Activated T-cell treated with anti-CD3 and anti-CD28 coated beads, Interleukin-2, amount 50 U/mL, for 1 hour (primary cell): ENCODE measurements at places on chromosomes 11 and 22.
A peak's percentile ranks its signal among the peaks of the same experiment; 100 is the strongest.

DNA sequence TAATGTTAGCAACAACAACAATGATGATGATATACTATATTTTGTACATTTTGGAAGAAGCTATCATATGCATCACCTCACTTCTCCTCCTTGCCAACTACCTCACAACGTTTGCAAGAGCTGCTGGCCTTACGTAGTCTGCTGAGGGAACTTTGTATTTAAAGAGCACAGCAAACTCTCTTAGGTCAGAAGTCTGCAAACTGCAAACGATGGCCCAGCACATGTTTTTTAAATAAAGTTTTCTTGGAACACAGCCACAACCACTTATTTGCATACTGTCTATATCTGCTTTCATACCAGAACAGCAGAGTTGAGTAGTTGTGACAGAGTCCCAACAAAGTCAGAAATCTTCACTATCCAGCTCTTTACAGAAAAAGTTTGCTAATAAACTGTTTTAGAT is 261.7 kb downstream of the TENM4 start:
- DNase-seq, result no peak

DNA sequence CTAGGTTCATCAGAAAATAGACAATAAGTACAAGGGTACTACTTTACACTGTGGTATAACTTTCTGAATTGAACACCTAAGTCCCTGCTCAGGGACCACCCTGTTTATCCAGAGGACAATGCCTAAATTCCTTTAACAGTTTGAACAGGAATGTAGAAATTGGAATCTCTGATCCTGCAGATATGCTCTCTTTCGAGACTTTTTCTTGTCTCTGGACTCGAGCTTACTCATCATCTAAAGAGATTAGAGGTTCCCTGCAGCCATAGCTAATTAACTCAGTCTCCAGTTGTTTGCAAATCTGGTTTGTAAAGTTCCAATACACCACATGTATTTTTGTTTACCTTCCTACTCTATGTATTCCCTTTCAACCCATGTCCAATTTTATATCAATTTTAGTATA is 1.0 kb downstream of the HOATZ start:
- no peak for DNase-seq

GRCh38 chr11:34749666-34750659 is 129.1 kb downstream of the EHF start:
- DNase-seq, result no peak

GRCh38 chr11:68257477-68258362 is 14.1 kb downstream of the C11orf24 start:
- peak; percentile 94 for DNase-seq

DNA sequence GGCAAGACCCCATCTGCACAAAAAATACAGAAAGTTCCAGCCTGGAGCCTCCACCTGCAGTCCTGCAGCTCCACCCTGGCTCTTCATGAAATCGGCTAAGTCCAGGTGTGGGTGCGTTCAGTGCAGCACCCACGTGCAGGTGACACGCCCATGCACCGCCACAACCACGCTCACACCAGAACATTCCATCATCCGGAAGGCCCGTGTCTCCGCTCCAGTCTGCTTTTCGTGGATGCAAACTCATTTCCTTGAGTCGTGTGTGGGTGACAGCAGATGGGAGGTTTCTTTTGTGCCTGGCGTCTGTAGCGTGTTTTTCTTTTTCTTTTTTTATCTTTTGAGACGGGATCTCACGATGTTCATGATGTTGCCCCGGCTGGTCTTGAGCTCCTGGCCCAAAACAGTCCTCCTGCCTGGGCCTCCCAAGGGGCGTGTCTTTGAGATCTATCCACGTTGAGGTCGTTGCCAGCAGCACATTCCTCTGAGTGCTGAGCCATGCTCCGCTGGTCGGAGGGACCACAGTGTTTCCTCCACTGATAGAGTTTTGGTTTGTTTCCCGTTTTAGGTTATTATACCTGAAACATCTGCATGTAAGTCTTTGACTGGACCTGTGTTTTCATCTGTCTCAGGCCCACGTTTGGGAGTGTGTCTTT is 7.2 kb downstream of the PTDSS2 start:
- DNase-seq, result no peak

- no peak for DNase-seq
These were observed 102.4 kb downstream of the PRMT3 start for GRCh38 chr11:20489948-20490347.

DNA sequence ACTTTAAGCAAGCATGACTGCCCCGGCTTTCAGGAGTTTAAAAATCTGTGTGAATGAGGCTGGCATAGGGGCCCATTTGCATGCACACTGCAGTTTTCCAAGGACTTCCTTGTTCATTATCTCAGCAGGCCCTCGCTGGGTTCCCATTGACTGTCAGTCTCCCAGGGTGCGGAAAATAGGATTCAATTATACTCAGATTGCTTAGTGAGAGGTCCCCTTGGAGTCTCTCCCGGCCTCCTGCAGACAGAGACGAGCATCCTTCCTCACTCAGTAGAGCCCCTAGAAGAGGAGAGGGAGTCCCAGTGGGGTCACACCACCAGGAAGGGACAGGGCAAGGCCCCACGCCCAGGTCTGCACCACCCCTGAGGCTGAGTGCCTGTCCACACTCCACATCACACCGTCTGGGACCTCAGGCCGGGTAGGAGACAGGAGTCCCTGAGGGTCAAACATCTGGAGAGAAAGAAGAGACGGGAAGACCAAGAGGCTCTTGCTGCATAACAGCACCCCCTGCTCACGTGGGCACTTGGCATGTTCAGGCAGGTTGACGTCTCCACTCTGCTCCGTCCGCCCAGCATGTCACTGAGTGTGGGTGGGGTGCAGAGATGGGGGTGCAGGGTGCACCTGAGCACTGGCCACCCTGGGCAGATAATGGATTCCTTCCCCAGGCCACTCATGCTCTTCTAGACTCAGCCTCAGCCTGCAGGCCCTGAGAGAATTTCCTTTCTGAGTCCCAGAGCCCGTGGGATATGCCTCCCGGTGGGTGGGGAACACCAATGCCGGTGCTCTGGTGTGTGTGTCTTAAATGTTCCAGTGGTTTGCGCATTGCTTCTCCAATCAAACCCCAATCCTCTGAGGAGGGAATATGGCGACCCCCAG is 58.8 kb downstream of the MCM5 start:
- no peak for DNase-seq

- no peak for DNase-seq
These were observed 57.4 kb downstream of the CLMP start for GRCh38 chr11:123137431-123138224.
